ENCODE measurements at places on chromosomes 13 and 19.

- no peaks in the 10 kb centered on the region for H3K27me3 ChIP-seq
- H3K4me1 ChIP-seq: peaks cover 2% of the 10 kb centered on the region
- peaks cover 5% of the 10 kb centered on the region for H3K36me3 ChIP-seq
- H3K27ac ChIP-seq: no peak overlapping the region
- H3K4me3 ChIP-seq: no peak overlapping the region
- no peak for DNase-seq
Observed at GRCh38 chr19:11191934-11192333, 5.4 kb downstream of the KANK2 start.

- no peaks in the 10 kb centered on the region for H3K4me1 ChIP-seq
- H3K4me3 ChIP-seq: no peak overlapping the region
- no peak for DNase-seq
- H3K27ac ChIP-seq: no peak overlapping the region
- no peaks in the 10 kb centered on the region for H3K36me3 ChIP-seq
Observed at GRCh38 chr13:74256969-74257368, 122.8 kb upstream of the KLF12 start.

DNA sequence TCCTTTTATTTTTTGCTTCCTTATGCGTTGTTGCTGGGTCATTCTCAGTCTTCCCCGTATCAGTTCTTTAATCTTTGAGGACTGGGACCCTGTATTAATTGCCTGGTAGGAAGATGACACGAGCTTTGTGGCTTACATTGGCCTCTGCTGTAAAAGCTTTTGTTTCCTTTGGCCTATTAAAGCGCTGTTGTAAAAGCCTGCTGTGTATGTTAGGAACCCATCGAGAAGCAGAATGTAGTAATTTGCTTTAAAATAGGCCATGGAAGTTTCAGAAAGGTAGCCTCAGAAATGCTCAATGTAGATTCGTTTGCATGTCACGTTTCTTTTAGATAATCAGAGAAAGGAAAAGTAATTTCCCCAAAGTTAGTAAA, 257.5 kb upstream of the STARD13 start:
- H3K36me3 ChIP-seq: no peaks in the 10 kb centered on the region
- H3K4me3 ChIP-seq: peak overlapping the region; percentile 80
- peak overlapping the region; percentile 88 for H3K27ac ChIP-seq
- no peaks in the 10 kb centered on the region for H3K27me3 ChIP-seq
- H3K4me1 ChIP-seq: peaks cover 4% of the 10 kb centered on the region

- H3K4me3 ChIP-seq: no peak overlapping the region
- no peak overlapping the region for H3K27ac ChIP-seq
- peaks cover 68% of the 10 kb centered on the region for H3K36me3 ChIP-seq
- H3K4me1 ChIP-seq: no peaks in the 10 kb centered on the region
- DNase-seq: no peak
- no peaks in the 10 kb centered on the region for H3K27me3 ChIP-seq
Observed at GRCh38 chr19:35729763-35730162, 12.0 kb downstream of the KMT2B start.

DNA sequence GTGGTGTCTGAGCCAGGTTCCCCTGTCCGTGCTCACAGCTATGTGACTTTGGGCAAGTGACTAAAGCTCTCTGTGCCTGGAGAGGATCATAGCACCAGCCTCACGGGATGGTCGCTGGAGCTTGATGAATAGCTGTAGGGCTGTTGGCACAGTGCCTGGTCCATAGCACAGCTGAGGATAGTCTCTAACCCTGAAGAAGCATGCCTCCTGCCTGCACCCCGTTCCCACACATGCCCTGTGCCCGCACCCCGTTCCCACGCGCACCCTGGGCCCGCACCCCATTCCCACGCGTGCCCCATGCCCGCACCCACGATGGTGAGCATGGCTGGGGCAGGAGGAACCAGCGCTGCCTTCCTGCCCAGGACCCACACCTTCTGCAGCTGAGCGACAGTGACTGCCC, 63.7 kb upstream of the F7 start:
- no peak overlapping the region for H3K4me3 ChIP-seq
- no peak for DNase-seq
- no peaks in the 10 kb centered on the region for H3K36me3 ChIP-seq
- no peaks in the 10 kb centered on the region for H3K27me3 ChIP-seq
- no peak overlapping the region for H3K27ac ChIP-seq
- H3K4me1 ChIP-seq: no peaks in the 10 kb centered on the region

- peak overlapping the region; percentile 64 for H3K27ac ChIP-seq
- DNase-seq: peak; percentile 59
- no peaks in the 10 kb centered on the region for H3K4me1 ChIP-seq
Observed at GRCh38 chr19:14758816-14759215, 19.5 kb downstream of the ADGRE2 start.

DNA sequence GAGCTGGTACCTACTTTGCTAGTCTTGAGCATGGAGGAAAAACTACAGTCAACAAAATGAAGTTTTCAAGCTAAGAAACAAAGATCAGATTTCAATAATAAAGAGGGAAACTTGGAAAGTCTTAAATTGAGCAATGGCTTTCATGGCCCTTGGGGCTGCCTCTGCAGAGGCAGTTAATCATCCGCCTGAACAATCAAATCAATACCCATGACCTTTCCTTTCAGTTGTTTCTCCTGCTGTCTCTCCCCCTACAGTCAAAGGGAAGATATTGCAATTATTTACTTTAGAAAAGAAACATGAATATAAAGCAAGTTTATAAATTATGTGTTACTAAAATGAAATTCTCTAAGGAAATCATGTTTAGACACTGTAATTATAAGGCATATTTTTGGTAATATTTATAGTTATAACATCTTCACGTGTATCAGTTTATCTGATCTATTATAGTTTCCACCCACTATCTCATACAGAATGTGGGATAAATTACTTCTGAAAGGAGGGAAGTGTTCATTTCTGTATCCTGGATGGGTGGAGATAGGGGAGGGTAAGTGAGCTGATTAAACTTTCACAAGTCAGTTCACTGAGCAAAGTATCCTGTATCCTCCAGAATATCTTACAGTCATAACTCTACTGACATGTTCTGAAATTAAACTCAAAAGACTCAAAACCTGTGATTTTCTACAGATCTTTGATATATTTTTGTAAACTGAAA, 72.4 kb upstream of the TSC22D1 start:
- H3K27me3 ChIP-seq: no peaks in the 10 kb centered on the region
- H3K36me3 ChIP-seq: no peaks in the 10 kb centered on the region
- no peak for DNase-seq
- H3K27ac ChIP-seq: no peak overlapping the region

- H3K27me3 ChIP-seq: no peaks in the 10 kb centered on the region
- peaks cover 3% of the 10 kb centered on the region for H3K36me3 ChIP-seq
- H3K4me1 ChIP-seq: no peaks in the 10 kb centered on the region
- peak; percentile 96 for DNase-seq
Observed at GRCh38 chr19:11496391-11497163, 9.1 kb downstream of the ZNF653 start.

GRCh38 chr13:50127726-50128291, 112.6 kb downstream of the KCNRG start:
- peak; percentile 68 for DNase-seq
- H3K4me3 ChIP-seq: peak overlapping the region; percentile 74
- H3K27ac ChIP-seq: no peak overlapping the region
- H3K36me3 ChIP-seq: no peaks in the 10 kb centered on the region
- peaks cover 45% of the 10 kb centered on the region for H3K4me1 ChIP-seq

DNA sequence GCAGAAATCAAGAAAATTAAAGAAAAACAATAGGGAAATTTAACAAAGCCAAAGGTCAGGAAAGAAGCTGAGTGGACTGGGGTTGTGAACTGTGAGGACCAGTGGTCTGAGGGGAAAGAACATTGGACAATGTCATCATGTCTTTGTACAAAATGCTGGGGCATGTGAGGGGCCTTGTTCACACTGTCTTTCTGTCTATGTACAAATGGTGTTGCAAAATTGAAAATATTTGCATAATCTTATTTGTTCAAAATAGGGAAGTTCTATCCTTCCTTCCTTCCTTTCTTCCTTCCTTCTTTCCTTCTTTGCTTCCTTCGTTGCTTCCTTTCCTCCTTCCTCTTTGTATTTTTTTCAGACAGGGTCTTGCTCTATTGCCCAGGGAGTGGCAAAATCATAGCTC, 79.2 kb upstream of the SCEL start:
- H3K27me3 ChIP-seq: no peaks in the 10 kb centered on the region
- DNase-seq: no peak
- H3K27ac ChIP-seq: no peak overlapping the region
- H3K36me3 ChIP-seq: no peaks in the 10 kb centered on the region

- DNase-seq: no peak
- no peaks in the 10 kb centered on the region for H3K4me1 ChIP-seq
- H3K27ac ChIP-seq: no peak overlapping the region
- no peak overlapping the region for H3K4me3 ChIP-seq
Observed at GRCh38 chr13:99341969-99342722, 34.9 kb upstream of the GPR183 start.

DNA sequence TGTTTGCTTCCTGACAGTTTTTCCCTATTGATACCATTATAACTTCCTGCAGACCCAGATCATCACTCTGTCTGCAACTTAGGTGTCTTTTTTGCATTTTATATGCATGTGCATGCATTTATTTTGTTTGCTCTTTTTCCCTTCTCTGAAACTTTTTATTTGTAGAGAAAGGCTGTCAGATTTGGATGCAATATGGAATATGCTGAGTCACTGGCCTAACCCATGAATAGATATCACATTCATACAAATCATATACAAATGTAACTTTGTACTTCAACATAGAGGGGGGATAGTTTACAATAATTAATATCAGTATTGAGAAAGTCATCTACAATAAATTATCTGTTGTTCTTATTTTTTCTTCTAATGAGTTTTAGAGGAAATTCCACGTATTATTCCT, 1465.0 kb downstream of the EFNB2 start:
- DNase-seq: no peak
- H3K27me3 ChIP-seq: no peaks in the 10 kb centered on the region
- no peak overlapping the region for H3K4me3 ChIP-seq
- no peaks in the 10 kb centered on the region for H3K4me1 ChIP-seq
- no peaks in the 10 kb centered on the region for H3K36me3 ChIP-seq

DNA sequence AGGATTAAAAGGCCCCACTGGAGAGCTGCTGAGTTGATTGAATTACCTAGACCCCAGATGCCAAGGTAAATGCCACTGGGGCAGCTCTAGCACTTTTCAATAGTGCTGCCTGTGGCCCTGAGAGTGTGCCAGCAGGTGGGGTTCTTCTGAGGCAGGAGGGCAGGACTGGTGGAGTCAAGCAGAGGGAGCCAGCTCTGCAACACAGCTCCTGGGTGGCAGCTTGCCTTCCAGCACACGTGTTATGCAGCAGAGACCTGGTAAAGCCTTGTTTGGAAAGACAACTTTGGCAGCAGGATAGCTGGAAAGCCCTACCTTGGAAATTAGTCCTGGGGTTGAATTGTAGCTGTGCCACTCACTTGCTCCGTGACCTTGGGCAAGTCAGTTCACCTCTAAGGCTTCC, 306.6 kb downstream of the ATP8A2 start:
- H3K36me3 ChIP-seq: no peaks in the 10 kb centered on the region
- no peaks in the 10 kb centered on the region for H3K4me1 ChIP-seq
- H3K27me3 ChIP-seq: no peaks in the 10 kb centered on the region
- no peak overlapping the region for H3K4me3 ChIP-seq

GRCh38 chr13:66974174-66974573, 256.0 kb downstream of the PCDH9 start:
- H3K27ac ChIP-seq: no peak overlapping the region
- no peak for DNase-seq
- H3K4me1 ChIP-seq: peaks cover 8% of the 10 kb centered on the region

DNA sequence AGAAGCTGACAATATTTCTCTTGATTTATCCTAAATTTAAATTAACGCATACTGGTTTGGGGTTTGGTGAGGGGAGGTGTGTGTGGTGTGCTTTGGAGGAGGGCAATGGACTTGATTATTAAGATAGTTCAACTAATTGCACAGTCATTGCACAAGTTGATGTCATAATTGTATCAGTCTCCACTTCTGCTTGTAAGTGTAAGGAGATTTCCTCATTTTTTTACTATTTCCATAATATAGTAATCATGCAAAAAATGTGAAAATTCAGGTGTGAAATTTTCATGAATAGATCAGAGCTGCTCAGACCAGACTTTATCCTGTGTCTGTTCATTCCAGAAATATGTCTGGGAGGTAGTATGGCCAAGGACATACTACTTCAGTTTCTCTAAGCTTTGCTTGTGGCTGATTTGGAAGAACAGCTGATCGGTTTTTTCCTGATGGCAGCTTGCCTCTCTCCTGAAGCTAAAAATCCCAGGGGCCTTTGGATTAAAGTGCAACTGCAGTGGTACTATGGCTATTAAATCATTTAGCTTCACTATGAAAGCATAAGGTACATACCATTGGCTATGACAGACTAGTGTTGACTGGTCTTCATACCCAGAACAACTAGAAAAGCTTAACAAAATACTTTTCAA, 201.8 kb upstream of the MIR17HG start:
- no peaks in the 10 kb centered on the region for H3K36me3 ChIP-seq
- H3K27me3 ChIP-seq: no peaks in the 10 kb centered on the region
- no peak for DNase-seq
- H3K4me1 ChIP-seq: no peaks in the 10 kb centered on the region
- no peak overlapping the region for H3K4me3 ChIP-seq

DNA sequence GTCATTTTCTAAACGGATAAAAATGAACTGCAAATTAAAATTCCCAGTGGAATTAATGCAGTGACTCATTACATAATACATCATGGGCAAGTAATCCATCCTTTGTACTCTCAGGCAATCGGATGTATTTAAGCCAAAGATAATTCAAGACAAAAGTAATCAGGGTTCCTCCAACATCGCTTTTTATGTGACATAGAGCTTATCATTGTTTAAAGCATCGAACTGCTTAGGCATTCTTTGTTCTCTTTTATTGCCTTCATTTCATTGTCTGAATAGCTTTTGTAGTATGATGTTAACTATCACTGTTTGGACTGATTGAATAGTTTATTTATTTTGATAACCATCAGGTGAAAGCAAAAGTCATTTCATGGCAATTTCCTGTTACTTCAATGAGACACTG, 209.4 kb downstream of the ITGBL1 start:
- H3K4me3 ChIP-seq: no peak overlapping the region
- no peaks in the 10 kb centered on the region for H3K27me3 ChIP-seq
- H3K4me1 ChIP-seq: no peaks in the 10 kb centered on the region
- no peak for DNase-seq
- no peak overlapping the region for H3K27ac ChIP-seq
- no peaks in the 10 kb centered on the region for H3K36me3 ChIP-seq

- DNase-seq: no peak
- no peaks in the 10 kb centered on the region for H3K27me3 ChIP-seq
- H3K4me3 ChIP-seq: no peak overlapping the region
- H3K27ac ChIP-seq: no peak overlapping the region
- no peaks in the 10 kb centered on the region for H3K36me3 ChIP-seq
Observed at GRCh38 chr19:15286688-15287365, 45.5 kb downstream of the BRD4 start.

GRCh38 chr13:75771818-75772217, 135.7 kb downstream of the LMO7 start:
- no peaks in the 10 kb centered on the region for H3K27me3 ChIP-seq
- H3K4me3 ChIP-seq: no peak overlapping the region
- H3K36me3 ChIP-seq: no peaks in the 10 kb centered on the region
- DNase-seq: no peak
- H3K4me1 ChIP-seq: no peaks in the 10 kb centered on the region

DNA sequence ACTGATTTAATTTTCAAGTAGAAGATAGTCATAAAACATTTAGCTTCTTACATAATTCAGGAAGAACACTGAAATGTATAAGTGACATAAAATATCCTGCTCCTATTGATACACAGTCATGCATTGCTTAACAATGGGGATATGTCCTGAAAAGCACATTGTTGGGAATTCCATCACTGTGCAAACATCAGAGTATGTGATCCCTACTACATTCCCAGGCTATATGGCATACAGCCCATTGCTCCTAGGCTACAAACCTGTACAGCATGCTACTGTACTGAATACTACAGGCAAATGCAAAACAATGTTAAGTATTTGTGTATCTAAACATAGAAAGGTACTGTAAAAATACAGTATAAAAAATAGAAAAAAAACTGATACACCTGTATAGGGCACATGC, 723.9 kb upstream of the ARGLU1 start:
- H3K4me1 ChIP-seq: no peaks in the 10 kb centered on the region
- no peak for DNase-seq
- H3K27ac ChIP-seq: no peak overlapping the region
- H3K36me3 ChIP-seq: no peaks in the 10 kb centered on the region

Measured in H1 (cell line).